ENCODE measurements at places on chromosomes 7 and 10.
A peak's percentile ranks its signal among the peaks of the same experiment; 100 is the strongest.

- DNase-seq = no peak
Measured at GRCh38 chr10:95440038-95440725, 121.0 kb downstream of the SORBS1 start.

- DNase-seq = no peak
Measured at GRCh38 chr7:33928986-33929385, 23.6 kb downstream of the BMPER start.

GRCh38 chr7:17166824-17167379 lies 131.6 kb upstream of the AHR start:
- DNase-seq = no peak

GRCh38 chr10:103512591-103513379 lies 19.3 kb downstream of the NEURL1 start:
- DNase-seq = no peak

GRCh38 chr7:137475966-137476365 lies 132.4 kb upstream of the PTN start:
- peak; percentile 68 for DNase-seq

- no peak for DNase-seq
Measured at GRCh38 chr7:69603351-69603750, 5.1 kb downstream of the AUTS2 start.

- no peak for DNase-seq
Measured at GRCh38 chr10:28382525-28383269, 79.8 kb upstream of the MPP7 start.

- no peak for DNase-seq
Measured at GRCh38 chr10:16491933-16492332, 29.7 kb downstream of the C1QL3 start.

GRCh38 chr10:102016416-102016815 lies 39.6 kb downstream of the ARMH3 start:
- no peak for DNase-seq

DNA sequence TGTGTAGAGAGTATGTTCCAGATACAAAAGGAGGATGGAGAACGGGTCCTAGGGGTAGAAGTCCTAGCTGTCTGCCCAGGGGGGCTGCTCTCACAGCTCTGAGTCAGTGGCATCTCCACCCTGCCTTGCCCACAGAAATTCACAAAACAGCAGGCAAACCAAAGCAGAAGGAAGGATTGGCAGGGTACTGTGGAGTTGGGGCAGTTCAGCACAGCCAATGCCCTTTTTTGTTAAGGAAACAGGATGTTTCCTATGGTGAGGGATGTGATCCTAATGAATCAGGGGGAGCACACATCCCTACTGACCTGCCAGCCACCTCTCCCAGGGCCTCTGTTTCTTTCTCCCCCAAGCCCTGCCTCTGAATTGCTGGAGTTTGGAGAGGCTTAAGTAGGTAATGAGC lies 457.6 kb downstream of the PLXNA4 start:
- no peak for DNase-seq

DNA sequence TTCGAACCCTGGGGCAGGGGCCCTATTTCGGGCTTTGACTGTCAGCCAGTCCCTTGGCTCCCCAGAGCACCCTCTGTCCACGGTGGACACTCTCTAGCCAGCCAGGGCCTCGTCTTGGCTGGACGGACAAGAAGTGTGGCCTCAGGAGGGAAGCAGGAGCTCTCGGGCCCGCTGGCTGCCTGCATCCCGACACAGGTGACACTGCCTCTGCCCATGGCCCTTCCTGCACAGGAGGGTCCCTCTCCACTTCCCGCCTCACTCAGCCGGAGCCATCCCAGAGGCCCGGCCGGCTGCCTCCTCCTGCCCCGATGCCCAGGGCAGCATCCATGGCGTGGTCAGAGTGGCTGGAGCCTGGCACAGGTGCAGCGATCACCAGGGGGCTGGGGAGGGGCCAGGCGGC lies 7.9 kb downstream of the ADGRA1 start:
- no peak for DNase-seq

- no peak for DNase-seq
Measured at GRCh38 chr7:23211589-23211988, 29.7 kb downstream of the NUP42 start.

- DNase-seq = no peak
Measured at GRCh38 chr7:3380034-3380433, 79.0 kb downstream of the SDK1 start.

GRCh38 chr10:119112056-119112455 lies 8.1 kb downstream of the DENND10 start:
- no peak for DNase-seq

DNA sequence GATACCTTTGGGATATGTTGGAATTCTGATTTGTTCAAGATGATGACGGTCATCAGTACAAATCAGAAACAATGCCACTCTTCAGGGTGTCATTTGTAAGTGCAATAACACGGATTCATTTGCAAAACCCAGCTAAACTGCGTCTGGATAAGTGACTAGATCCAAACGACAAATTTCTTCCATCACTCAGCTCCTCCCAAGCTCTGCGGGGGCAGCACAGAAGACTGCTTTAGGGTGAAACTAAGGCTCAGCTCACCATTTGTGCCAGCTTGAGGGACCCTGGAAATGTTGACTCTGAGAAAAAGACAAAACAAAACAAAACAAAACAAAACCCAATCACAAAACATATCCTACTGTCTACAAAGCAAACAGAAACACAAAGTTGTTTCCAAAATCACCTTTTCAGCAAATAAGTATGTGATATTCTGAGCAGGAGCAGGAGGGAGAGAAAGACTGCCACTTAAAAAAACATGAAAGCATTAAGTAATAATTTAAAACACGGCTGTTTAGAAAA lies 8.0 kb downstream of the EVX1 start:
- DNase-seq = no peak

GRCh38 chr7:22812353-22812752 lies 10.3 kb downstream of the TOMM7 start:
- DNase-seq = no peak

DNA sequence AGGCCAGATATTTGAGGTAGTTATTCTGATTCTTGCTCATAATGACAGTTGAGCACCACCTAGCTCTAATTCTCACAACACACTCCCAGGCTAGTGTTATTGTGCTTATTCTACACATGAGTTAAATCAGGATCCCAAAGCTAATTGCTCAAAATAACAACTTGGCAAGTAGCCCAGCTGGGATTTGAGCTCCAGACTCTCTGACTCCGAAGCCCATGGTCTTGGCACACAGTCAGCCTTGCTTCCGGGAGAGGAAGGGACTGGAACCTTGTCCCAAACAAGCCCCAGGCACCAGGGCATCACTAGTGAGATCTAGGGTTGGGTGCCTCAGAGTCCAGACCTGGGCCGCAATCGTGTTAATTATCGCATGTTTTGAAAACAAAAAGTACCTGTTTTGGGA lies 101.4 kb downstream of the GPAM start:
- no peak for DNase-seq

GRCh38 chr7:132076301-132077035 lies 499.8 kb downstream of the PLXNA4 start:
- DNase-seq = no peak

Measured in foreskin keratinocyte (primary cell).